ENCODE measurements at places on chromosomes 2 and 18. TPM values are rescaled to one million over a fixed set of nuclear protein-coding genes. Genes with fewer than 3 reads are reported as not detected.

Gene ABCG8
- polyA plus RNA-seq, result not detected

Gene OBSL1
- polyA plus RNA-seq, result 177 TPM

Gene GAREM1
- 13.0 TPM for polyA plus RNA-seq

Gene TNFRSF11A
- 0.23 TPM for polyA plus RNA-seq

Gene MARCHF4
- 0.01 TPM for polyA plus RNA-seq

Gene FAM124B
- polyA plus RNA-seq, result 0.34 TPM

Gene NOSTRIN
- 18.4 TPM for polyA plus RNA-seq
